ENCODE measurements at places on chromosomes 2 and 18. TPM values are rescaled to one million over a fixed set of nuclear protein-coding genes. Genes with fewer than 3 reads are reported as not detected.

DNA sequence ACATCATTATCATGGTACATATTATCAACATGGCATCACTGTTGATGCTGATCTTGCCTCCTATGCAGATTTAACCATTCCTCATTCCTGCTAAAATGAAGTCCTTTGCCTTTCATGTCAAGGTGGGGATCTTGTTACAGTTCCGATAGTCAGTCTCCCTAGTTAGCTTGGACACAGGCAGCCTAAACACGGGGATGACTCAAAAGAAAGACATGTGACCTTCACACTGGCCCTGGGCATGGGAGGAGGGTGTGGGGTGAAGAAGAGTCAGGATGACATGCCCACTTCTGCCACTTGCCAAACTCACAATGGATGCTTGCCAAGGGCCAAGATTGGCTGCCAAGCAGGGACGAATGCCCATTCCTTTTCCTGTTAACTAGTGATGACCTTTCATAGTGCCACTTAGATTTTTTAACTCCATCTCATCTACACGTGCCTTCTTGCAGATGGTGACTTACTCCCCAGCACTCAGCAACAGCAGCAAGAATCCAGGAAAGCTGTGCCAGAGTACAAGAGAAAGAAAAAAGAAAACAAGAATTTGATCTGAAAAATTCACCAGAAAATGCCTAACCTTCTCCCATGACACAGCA, 13.9 kb upstream of the SLC1A4 start:
- DNase-seq = peak; percentile 80

DNA sequence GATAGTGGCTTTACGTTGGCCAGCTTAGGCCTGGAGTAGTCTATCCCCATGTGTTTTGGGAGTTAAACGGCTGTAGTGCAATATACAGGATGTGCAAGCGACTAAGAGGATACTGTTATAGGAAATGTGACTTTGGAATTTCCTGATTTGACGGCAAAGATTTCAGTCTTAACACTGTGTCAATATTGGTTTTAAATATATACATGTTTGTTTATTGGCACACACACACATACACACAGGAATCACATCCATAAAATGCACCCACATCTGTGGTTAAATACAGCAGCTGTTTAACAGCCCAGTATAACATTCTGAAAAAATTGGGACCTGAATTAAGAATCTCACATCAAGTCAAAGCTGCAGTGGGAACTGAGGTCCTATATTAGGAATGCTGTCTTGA, 347.1 kb downstream of the TXNL1 start:
- DNase-seq = no peak

DNA sequence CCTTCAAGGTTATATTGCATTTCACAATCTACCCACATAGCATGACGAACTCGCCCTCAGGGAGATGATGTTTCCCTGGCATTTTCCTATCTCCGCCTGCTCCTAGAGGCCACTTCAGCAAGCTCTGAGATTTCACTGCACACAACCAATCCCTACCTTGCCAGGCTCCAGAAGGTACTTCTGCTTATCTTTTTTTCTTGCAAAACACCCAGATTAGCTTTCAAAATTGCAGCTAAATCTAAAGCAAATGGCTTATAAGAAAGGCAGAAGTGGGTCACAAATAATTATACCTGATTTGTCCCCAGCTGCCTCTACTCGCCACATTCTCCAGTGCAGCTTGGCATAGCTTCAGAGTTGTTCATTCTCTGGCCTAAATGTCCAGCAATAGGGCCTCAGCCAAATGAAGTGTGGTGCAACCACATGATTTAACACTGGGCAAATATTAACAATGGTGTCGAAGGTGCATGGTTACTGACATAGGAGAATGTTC, 32.4 kb upstream of the MRPL19 start:
- DNase-seq = no peak

Gene GALNT13
- 2.0 TPM for total RNA-seq

Gene CLEC4F
- total RNA-seq = not detected

Gene CTLA4
- total RNA-seq = not detected

Gene MBD2
- 53.1 TPM for total RNA-seq

Gene SERPINB2
- total RNA-seq = 0.60 TPM

Gene LOXHD1
- not detected for total RNA-seq

Gene CAPN13
- total RNA-seq = not detected

Measured in astrocyte (in vitro differentiated cells and primary cell).